ENCODE measurements at places on chromosomes 11 and 22.

GRCh38 chr11:30479899-30480298 lies 106.3 kb downstream of the MPPED2 start:
- no peak for DNase-seq

DNA sequence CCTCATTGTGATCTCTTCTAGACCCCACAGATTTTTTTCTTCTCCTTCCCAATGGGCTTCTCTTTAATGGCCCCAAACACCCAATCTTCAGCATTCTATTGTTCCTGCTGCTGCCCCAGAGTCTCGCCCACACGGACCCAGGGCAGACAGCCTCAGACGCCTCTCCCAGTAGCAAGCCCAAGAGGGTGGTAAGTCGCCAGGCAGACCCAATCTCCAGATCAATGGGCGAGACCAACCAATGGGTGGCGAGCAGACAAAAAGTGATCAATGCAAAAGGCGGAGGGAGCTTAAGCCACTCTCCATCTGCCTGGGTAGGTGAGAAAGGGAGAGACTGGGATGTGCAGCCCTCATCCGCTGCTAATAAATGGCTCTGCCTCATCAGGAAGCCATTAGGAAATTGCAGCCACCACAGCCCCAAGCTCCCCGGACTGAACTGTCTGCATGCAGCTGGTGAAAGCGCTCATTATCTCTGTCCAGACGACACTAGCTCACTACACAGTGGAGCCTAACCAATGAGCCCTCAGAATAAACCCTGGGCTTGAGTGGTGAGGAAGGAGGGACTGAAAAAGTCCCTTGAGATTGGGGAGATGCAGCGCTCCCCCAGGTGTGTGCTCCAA lies 81.8 kb downstream of the ETS1 start:
- no peak for DNase-seq

- no peak for DNase-seq
Measured at GRCh38 chr11:28043930-28044709, 63.8 kb downstream of the KIF18A start.

- no peak for DNase-seq
Measured at GRCh38 chr22:40322021-40322420, 24.3 kb upstream of the ADSL start.

- peak; percentile 71 for DNase-seq
Measured at GRCh38 chr22:37229012-37229804, 14.9 kb downstream of the RAC2 start.

DNA sequence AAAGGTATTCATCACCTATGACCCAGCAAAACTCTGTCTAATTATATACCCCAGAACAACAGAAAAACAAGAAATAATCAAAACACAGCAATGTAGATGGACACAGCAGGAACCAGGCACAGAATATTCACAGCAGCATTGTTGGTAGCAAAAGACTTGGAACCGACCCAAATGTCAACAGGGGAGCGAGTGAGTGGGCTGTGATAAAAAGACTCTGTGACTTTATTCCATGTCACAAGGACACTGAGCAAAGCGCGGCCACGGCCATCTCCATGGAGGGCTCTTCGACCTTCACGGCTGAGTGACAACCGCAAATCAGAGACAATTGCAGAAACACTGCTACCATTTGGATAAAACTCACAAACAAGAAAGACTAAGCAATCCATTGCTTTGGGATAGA lies 1373.1 kb downstream of the TBC1D22A start:
- DNase-seq: no peak

DNA sequence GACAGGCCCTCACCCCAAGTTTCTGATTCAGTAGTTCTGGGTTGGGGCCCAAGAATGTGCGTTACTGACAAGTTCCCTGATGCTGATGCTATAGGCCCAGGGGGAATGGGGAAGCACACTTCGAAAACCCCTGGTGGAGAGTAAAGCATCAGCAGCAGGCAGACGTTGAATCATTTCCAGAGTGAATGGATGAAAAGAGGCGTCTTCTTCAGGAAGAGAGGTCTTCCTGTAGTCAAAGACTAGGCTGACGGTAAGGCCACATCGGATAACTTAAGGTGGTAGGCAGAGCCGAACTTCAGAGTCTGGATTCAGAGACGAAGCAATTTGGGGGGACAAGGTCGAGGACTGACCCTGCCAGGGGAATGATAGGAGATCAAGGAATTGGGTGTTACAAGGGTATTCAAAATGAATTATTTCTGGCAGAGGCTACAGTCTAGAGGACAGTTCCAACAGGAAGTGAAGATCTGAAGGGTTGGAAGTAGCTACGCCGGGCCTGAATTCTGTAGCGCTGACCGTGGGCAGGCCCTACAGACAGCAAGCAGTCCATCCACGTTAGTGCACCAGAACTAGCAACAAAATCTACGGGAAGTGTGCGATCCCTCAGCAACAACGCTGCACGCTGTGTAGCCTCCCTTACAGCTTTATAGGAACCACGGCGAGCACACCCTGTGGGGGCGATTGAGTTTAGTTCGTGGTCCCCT lies 862 bp upstream of the CENATAC start:
- peak; percentile 53 for DNase-seq

GRCh38 chr11:115067900-115068530 lies 389.7 kb downstream of the NXPE2 start:
- no peak for DNase-seq

- no peak for DNase-seq
Measured at GRCh38 chr11:69064394-69064957, 15.7 kb downstream of the TPCN2 start.

- DNase-seq: no peak
Measured at GRCh38 chr22:36101756-36102155, 58.8 kb downstream of the APOL3 start.

GRCh38 chr22:42164901-42165300 lies 34.3 kb upstream of the CYP2D6 start:
- DNase-seq: no peak

DNA sequence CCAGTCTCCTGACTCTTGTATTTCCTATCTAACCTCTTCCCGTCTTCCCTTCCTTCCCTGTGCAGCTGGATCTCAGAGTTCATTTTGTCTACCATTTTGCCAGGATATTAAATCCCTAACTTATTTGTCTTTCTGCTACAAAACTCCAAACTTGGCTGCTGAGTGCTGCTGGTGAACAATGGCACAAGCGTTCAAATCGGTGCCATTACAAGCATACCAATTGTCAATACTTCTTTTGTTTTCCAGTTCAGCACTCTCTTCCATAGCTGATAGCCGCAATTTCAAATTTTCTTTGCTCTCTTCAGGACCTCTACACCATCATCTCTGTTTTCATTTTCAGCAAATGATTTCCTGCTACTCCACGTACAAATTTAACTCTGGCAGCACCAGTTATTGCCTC lies 13.4 kb downstream of the IL18 start:
- no peak for DNase-seq
